T-helper 9 cell (primary cell): ENCODE measurements at places on chromosomes 7 and 10.

- no peak for DNase-seq
These were observed 163.0 kb upstream of the PPP1R3A start for GRCh38 chr7:114081606-114082425.

DNA sequence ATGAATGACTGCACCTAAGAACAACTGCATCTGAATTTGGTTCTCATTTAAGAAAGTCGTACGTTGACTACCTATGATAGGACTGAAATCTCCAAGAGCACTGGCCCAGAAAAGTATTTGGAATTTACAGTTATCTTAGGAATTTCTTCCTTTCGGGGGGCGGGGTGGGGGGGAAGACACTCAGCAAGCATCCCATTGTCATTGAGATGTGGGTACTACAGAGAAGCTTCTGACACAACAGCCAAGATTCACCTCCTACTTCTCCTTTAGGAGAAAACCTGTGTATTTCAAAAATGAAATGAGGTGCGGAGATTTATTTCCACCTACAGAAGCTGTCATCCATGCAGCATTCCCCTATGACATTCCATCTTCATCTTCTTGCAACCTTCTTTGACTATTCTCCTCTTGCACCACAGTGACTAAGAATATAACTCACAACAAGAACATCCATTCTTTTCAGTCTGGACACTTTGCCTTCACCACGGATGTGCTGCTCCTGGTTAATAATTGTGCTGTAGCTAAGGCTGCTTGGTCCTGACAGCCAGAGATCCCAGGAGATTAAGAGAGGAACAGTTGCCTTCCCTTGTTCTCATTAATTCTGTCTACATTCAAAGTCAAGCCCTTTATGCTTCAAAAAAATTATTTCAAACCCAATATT, 98.4 kb upstream of the FRMD4A start:
- no peak for DNase-seq

- no peak for DNase-seq
These were observed 94.7 kb upstream of the FERD3L start for GRCh38 chr7:19239951-19240350.

DNA sequence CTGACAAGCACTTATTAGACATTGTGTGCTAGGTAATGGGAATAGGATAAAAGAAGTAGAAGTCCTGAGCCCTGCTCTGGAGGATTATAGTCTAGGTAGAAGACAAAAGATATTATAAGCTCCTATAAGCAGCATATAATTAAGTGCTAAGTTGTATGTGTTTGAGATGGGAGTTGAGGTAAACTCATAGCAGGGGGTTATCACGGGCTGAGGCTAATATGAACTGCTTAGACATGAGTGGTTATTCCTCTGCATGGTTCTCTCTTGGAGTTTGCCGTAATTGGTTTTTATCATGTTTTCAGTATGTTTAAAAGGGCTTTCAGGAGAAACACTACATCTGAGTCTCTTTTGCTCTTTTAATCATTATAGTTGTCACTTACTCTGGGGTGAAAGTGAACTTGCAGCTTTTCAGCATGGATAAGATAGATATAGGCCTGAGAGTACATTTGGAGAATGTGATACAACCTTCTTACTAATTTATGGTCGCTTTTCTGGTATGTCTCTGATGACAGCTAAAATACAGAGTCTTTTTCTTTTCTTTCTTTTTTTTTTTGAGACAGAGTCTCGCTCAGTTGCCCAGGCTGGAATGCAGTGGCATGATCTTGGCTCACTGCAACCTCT, 39.0 kb downstream of the SMNDC1 start:
- no peak for DNase-seq

DNA sequence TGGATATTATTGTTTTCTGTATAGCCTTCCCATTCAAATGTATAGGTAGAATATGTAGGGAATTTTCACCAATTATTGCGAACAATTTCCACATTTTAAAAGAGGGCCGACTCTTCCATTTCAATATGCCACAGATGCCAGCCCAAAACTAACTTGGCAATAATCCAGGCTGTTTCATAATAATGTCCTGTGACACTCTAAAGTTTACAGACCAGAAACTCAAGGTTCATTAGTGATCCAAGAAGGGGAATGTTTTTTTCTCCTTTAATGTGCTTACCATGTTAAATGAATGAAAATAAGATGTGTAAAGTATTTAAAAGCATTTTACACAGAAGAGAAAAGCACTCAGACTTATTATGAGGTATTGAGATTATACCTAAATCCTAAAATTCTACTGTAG, 63.0 kb upstream of the FAM3C start:
- DNase-seq = no peak

GRCh38 chr7:107274506-107274905, 105.7 kb downstream of the HBP1 start:
- DNase-seq = no peak

GRCh38 chr7:133207687-133208086, 45.2 kb upstream of the EXOC4 start:
- no peak for DNase-seq

DNA sequence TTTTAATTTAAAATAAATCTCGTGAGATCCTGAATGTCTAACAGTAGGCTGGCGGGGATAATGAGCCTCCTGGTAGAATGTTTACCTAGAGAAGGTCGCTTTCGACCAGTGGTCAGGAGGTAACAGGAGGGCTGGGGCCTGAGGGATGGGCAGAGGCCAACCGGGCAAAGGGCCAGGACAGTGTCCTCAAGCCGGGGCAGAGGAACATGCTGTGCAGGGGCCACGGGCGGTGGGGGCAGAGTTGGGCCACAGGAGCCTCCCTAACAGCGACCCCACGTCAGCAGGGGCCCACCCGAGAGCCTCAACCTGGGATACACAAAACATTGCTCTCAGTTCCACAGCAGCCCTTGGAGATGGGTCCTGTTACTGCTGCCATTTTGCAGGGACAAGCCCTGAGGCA, 14.5 kb downstream of the CFAP46 start:
- DNase-seq = no peak

DNA sequence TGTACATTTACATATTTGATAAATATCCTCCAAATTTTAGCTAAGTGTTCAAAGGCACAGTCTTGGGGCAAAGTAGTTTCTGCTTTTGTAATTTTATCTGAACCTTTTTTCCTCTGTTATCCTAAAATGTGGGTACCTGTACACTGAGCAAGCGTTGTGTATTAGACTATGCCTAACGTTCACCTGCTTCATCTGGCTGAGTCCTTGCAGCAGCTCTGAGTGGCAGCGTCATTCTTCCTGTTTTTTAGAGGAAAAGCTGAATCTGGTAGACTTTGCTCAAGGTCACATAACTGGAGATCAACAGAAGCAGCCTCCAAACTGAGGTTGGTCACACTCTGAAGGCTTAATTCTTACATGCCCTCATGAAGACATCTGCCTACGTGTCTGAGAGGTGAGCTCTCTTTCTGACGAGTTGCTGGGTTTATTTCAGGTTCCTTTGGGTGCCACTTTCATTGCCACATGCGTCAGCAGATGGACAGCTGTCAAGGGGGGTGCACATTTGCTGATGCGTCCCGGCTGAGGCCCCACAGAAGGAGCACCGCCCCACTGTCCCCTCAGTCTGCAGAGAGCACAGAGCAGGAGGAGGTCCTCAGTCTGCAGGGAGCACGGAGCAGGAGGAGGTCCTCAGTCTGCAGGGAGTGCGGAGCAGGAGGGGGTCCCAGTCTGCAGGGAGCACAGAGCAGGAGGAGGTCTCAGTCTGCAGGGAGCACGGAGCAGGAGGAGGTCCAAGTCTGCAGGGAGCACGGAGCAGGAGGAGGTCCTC, 406.5 kb upstream of the SHH start:
- no peak for DNase-seq

- no peak for DNase-seq
These were observed 133.9 kb downstream of the AUTS2 start for GRCh38 chr7:69732203-69732602.

DNA sequence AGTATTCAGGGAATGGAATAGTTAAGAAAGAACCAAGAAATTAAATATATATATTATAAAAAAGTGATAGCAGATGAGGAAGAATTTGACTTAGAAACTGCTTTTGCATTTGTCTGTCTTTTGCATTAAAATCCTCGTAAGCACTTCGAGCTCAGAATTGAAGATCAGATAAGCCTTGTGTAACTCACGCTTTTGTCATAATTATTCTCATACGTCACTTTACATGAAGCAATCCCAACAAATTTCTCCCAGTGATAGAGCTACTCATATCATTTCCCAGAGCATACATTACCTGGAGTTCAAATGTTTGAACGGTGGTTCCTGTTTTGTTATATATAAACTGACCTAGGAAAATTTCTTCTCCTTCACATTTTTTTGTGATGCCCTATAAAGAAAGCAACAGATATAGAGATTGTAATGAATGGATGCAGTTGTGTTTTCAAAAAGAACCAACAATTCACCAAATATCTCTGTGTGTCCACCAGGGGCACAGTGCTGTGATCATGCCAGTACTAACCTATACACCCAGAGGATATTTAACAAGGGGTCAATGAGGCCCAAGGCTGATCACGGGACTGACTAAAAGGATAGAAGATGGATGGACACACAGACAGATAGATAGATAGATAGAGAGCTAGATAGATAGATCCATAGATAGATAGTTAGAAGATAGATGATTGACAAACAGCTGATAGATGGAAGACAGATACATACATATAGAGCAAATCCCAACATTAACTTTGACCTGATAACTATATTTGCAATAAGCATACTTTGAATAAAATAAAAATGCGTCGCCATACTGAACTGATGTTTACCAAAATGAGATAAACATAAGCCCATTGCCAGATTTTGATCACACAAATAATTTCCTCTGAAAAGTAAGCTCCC, 9.3 kb upstream of the HUS1 start:
- no peak for DNase-seq

DNA sequence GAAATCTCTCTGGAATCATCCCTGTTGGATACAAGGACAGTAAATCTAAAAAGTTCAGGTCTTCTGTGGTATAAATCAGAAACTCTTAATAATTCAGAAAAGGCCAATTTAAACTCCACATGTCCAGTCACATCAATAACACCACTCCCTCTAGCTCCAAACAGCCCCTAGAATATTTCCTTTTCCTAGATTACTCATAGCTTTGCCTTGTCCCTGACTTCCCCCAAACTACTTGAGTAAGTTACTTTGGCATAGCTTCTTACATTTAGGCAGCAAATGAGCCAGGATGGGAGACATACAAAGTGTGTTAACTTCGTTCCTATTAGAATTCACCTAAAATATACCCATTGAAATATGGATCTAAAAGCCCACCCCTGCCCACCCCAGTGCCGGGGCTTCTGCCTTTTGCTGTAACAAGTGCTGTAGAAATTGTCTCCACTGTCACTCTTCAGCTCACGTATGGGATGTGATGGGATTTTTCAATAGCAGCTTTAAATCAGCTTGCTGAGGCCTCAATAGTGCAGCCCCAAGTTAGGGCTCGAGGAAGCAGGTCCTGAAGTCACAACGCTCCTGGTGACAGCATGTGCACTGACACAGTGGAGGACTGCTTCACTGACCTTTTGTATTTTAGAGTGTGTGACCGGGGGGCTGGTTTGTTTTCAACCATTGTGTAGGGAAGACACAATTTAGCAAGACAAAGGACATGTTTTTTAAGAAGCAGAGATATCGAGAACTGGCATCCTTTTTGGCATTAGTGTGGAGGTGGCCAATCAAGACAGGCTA, 218.2 kb upstream of the KMT2E start:
- DNase-seq = no peak

DNA sequence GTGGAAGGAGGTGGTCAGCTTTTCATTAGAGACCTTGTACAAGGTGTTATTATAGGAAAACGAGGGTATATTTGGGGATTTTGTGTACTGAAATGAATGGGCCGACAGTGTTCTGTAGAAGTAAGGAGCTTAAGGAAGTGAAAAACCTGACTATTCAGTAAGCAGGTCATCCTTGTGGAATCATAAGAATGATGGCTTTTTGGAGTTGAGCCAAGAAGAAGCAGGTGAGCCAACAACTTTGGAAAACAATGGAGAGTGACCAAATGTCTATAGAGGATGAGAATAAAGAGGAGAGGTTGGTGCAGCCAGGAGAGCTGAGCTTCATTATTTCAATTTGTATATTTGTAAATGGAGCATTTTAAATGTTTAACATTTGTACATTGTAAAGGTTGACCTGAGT, 595.7 kb downstream of the CCSER2 start:
- no peak for DNase-seq

DNA sequence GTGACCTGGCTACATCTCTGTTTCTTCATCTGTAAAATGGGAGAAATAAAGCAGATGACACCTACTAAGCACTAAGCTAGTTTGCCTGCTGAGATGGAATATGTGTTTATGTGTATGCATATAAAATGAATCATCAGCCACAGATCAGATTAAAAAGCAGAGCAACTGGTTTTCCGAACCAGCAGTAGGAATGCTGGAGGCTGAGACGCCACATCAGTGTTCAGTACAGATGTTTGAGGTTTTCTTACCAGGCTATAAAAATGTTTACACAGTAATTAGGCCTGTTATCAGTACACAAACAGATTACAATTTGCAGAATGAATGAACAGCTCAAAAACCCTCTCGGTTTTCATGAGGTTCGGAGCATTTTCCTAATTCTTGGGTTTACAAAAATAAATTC, 85.8 kb downstream of the CALN1 start:
- DNase-seq = no peak

DNA sequence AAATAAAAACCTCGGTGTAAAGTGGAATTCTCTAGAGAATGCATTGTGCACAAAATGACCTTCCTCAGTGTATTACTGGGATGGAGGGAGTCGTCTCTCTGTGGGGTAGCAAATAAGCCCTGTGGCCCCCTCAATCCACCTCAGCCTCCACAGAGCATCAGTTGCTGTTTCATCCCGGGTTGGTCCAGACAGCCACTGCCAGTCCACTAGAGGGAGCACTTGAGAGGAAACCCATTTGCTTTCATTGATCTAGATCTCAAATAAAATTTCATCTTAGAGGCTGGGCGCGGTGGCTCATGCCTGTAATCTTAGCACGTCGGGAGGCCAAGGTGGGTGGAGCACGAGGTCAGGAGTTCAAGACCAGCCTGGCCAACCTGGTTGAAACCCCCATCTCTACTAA, 1128.7 kb downstream of the CNTNAP2 start:
- no peak for DNase-seq

DNA sequence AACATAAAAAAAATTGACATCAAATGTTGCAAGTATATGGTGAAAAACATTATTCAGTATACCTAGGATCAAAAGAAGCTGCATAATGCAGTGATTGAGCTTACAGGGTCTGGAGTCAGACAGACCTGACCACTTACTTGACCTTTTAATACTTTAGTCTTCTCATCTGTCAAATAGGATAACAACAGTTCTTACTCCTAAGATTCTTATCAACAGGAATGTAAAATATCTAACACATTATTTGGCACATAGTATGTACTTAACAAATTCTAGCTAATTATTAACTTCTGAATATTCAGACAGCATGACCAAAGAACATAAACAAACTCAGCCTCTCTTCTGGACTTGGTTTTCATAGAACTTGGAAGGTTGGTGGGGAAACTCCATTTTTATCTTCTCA, 45.6 kb upstream of the PIP4K2A start:
- DNase-seq = no peak

DNA sequence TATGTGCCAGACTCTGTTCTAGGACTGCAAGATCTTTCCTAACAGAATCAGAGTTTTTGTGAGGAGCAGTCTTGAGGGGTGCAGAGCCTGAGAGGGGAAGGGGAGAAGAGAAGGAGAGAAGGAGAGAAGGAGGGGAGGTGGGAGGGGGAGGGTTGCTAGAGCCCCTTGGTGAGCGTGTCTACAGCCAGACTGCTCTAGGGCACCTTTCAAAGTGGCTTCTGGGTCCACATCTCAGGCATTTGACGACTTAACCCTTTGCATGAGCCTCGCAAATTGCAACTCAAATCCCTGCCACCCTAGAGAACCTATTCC, 31.1 kb upstream of the LEP start:
- DNase-seq = no peak
